ENCODE measurements at places on chromosomes 1 and 21. TPM values are rescaled to one million over a fixed set of nuclear protein-coding genes. Genes with fewer than 3 reads are reported as not detected.

DNA sequence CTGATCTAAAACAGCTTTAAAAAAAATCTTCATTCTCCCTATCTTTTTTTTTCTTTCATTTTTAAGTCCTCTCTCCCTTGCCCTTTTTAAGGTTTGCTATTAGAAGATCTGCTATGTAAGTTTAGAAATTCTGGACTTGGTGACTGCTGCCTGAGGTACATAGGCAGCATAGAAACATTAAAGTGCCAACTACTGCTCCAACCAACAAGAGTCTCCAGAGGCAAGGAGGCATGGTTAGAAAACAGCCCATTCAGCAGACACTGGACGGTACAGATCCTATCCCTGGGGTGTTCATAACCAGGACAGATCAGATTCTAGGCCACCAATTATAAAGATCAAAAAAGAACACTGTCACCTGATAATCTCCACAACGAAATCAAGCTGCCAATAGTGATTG lies 36.6 kb downstream of the GPR3 start:
- no peak for DNase-seq

DNA sequence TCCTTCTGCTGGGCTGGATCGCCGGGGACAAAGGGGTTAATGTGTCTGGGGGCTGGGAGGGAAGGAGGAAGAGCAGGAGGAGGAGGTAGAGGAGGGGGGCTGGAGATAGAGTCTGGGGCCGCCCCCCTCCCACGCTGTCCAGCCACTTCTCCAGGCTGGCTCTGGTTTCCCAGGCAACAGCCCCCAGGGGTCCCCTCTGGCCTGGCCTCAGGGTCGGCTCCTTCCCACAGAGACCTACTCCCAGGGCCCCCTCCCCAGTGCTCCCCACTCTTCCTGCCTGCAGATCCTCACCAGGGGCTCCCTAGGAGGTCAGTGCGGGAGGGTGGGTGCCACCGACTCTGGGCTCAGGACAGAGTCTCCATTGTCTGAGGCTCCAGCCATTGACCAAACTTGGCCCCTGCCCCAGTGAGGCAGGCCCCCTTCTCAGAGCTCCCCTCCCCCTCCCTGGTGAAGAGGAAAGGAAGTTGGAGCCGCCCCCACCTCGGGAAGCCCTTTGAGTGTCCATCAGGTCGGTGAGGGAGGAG lies 34.1 kb downstream of the ARHGEF10L start:
- DNase-seq = no peak

ABCG1 gene
- total RNA-seq = 25.9 TPM

DNA sequence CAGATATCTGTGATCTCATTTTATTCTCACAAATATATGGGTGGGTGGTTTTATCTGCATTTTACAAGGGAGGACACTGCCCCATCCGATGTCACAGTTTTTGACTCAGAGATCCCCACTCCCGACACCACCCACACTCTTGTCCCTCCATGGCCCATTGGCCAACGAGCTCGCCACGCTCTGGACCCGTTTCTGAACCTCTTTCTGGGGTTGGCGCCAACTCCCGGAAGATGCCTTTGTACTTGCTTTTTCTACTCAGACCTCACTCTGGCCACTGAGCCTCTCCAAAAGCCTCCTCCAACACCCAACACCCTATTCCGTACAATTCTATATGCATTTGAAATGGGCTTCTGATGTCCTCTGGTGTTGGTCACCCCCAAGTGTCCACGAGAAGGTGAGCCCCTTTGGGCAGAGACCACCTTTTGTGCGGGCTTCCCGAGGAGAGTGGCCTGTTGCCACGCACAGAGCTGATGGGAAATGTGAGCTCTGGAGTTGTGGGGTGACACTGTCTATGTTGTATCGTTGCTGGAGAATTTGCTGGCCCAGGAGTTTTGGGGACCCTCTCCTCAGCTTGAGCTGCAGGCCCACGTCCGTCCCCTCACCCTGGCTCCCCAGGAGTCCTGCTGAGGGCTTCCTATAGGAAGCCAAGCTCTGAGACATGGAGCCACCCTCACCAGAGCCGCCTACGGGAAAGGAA lies 366.9 kb upstream of the VAMP3 start:
- DNase-seq = peak; percentile 60

TMEM51 gene
- total RNA-seq = 4.3 TPM

- DNase-seq = no peak
These were observed 41.4 kb downstream of the KCNK1 start for GRCh38 chr1:233655301-233655740.

GBP5 gene
- 2.1 TPM for total RNA-seq

DNA sequence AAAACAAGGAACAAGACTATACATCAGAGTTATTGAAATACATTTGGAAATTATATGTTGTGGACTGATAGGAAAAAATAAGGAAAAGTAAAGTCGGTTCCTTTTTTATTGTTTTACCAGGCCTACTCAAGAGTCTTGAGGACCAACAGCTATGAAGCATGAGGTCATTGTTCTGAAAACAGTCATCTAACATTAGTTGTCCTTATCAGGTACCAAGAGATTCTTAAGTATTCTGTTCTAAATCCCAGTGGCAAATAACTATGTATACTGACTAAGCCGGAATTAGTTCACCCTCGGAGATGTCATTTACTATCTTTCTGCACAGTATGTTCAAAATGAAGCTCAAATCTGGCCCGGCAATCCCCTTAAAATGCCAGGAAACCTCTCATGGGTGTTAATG lies 585 bp downstream of the ADGRL4 start:
- DNase-seq = no peak

All from mesenteric fat pad (tissue), 1 donor.